ENCODE measurements at places on chromosomes 2 and 18.

- no peak for DNase-seq
These were observed 780.8 kb upstream of the KLHL29 start for GRCh38 chr2:22604136-22604535.

DNA sequence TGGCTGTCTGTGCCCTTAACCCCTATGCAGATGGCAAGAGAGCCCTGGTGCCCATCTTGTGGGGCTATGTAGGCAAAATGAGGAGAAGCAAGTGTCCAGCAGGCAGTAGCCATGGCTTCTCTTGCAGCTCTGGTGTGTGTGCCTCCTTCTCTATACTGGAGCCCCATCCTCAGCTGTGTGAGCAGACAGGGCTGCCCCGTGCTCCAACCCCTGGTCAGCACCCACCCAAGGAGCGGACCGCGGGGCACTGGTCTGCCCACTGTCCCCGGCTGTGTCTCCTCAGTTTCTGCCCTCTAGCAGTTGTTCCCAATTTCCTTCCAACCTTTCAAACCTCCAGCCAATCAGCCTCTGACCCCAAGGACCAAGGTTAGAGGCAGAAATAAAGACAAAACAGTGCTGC lies 134.9 kb upstream of the GLI2 start:
- no peak for DNase-seq

- no peak for DNase-seq
These were observed 386.4 kb upstream of the SLC14A2 start for GRCh38 chr18:45228796-45229388.

GRCh38 chr2:12442476-12442847 lies 274.3 kb upstream of the TRIB2 start:
- DNase-seq, result no peak
